NCI-H187 (cell line): ENCODE measurements at places on chromosomes 3 and 15.

GRCh38 chr3:10090179-10090578, 17.9 kb downstream of the FANCD2OS start:
- no peak for DNase-seq

DNA sequence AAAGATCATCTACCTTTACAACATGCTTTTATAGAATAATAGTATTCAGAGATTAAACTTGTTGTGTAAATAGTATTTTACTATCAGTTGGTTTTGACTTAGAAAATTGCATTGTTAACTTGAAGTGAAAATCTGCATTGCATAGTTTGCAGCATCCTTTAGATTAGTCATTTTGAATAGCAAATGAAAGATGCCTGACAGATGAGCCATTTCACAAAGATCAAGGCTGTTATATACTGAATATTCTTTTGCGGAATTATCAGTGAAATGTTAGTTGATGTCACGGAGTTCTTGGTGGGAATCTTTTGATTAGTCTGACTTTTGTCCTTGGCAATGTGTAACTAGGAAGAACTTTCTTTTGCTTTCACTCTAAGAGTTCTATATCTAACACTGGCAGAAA, 24.5 kb downstream of the RSRC1 start:
- no peak for DNase-seq

DNA sequence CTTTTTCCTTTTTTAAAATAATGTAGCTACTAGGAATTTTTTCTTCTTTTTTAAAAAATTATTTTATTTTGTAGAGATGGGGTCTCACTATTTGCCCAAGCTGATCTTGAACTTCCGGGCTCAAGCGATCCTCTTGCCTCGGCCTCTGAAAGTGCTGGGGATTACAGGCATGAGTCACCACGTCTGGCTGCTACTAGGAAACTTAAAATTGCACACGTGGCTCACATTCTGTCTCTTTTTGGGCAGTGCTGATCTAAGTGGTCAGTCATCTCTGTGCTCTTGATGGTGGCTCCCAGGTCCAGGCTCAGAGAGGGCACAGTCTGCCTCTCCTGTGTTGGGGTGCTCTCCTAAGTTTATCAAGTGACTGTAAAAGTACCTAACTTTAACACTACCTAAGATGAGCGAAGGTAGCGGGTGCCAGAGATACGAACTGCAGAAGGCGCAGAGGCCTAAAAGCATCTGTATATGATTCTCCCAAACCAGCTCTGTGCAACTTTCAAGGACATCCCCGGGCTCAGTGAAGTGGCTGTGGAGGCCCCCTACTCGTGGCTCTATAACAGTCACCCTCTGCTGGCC, 52.9 kb upstream of the SEC13 start:
- no peak for DNase-seq

DNA sequence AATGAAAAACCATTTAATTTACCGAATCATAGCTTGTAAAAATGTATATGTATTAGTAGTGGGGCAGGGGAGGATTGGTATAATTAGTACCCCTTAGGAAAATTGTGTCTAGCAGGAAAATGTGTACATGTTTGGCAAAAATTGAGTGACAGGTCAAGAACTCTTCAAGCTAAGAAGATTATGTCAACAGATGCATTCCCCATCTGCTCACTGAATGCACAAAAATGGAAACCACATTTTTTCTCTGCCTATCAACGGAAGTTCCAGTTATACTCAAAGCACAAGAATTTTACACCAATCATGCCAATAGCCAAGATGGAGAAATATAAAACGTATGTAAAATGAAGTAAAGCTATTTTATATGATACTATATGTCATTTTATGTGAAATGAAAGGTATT, 377.8 kb downstream of the KCNH8 start:
- no peak for DNase-seq

- no peak for DNase-seq
These were observed 312.1 kb upstream of the PROK2 start for GRCh38 chr3:72097053-72097452.

DNA sequence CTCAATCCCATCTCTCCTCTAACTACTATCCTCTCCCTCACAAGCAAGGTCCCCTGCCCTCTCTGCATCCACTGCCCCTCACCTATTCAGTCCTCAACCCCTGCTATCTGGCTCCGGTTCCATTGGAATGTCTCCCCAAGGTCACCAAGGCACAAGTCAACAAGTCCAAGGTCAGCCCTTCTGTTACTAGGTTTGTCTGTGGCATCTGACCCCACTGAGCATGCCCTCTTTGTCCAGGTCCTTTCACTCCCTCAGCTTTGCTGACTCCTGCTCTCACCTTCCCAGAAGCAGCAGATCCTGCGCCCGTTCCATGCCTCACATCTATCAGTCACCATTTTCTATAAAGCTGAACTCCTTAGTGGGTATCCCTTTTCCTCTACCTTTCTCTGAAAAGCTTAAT, 8.3 kb upstream of the SEMA7A start:
- DNase-seq = no peak

DNA sequence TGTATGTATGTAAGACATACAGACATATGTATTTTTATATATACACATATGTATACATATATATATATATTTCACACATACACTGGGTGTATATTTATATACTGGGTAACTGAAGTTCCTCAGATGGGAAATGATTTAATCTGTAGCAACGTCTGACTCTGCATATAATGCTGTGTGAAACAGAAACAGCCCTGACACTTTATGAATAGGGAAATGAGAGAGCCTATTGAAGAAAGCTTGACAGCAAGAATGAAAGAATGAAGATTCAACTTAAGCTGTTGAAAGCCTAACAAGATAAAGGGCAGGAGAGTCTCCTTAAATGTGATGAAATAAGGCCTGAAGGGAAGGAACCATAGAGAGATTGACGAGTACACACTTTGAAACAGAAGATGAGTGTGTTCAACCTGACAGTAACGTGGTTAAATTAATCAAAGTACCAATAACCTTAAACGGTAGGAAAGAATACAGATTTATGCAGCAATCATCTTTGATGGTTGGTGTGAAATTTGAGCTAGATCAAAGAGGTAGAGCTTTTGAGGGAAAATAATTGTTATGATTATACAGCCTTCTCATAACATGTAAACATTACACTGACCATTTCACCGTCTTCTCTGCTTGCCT, 169.9 kb downstream of the MECOM start:
- no peak for DNase-seq

DNA sequence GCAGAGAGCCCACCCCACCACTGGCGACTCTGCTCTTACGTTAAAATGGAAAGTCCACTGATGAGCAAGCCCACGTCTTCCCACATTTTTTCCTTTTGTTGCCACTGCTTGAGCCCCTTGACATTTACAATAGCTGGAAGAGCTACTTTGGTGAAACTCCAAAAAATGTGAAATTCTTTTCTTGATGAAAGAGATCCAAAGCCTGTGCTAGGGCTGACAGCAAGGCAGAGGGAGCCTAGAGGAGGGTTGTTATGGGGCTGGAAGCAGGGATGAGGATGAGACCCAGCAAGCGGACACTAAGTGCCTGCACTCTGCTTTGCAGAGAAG, 97.1 kb downstream of the CEMIP start:
- DNase-seq = no peak

- no peak for DNase-seq
These were observed 511.7 kb upstream of the UBE2E2 start for GRCh38 chr3:22691407-22691806.

DNA sequence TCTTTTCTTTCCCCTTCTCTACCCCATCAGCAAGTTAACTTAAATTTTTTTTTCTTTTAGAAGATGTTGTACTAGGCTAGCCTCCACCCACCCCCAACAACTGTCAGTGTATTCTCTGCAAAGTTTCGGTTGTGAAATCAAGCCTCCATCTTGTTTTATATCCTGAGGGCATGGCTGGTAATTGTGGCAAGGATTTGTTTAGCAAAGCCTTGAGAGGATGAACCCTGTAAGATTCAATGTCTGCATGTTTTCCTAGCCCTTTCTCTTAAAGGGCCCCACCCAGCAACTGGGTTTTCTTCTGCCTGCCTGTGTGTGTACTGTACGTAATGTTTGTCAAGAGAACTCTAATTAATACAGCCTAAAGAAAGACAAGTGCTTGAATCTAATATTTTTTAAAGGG, 475.3 kb downstream of the FHIT start:
- DNase-seq = no peak

GRCh38 chr3:134392336-134392983, 18.2 kb upstream of the AMOTL2 start:
- no peak for DNase-seq

- no peak for DNase-seq
These were observed 57.9 kb downstream of the ADCY5 start for GRCh38 chr3:123390865-123391600.

DNA sequence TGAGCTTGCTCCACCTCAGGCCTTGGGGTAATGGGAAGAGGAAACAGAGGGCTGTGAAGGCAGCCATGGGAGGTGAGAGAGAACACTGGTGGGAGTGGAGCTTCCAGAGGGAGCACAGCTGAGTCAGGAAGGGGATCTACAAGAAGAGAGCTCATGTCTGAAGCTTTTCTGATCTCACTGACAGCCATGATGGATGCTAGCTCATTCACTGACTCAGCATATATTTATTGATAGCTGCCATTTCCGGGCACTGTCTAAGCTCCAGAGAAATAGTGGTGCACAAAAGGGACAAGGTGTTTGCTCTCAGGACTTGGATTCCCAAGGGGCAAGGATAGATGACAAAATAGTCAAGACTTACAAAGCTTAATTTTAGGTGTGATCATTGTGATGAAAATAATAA, 218.8 kb downstream of the CLSTN2 start:
- DNase-seq = no peak
